ENCODE measurements at places on chromosomes 3 and 15.

DNA sequence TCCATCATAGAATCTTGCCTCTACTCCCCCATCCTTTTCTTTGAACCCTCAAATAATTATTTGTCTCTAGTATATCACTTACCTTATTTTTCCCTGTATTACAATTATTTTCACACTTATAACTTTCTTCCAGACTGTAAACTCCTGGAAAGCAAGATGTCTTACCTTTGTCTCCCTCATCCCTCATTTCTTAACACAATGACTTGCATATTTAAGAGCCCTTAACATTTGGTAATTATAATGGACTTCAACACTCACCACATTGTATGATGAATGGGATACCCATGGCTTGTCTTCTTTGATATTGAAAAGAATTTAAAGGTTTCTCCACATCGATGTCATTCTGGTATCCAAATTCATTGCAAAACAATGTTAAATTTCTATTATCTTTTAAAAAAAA lies 81.4 kb upstream of the GUCA1C start:
- no peak for DNase-seq

- DNase-seq: no peak
These were observed 437 bp downstream of the MKRN2OS start for GRCh38 chr3:12544652-12545472.

GRCh38 chr3:182041668-182042291 lies 330.1 kb downstream of the SOX2 start:
- no peak for DNase-seq

GRCh38 chr3:193885832-193886231 lies 250.1 kb upstream of the HES1 start:
- DNase-seq: no peak

DNA sequence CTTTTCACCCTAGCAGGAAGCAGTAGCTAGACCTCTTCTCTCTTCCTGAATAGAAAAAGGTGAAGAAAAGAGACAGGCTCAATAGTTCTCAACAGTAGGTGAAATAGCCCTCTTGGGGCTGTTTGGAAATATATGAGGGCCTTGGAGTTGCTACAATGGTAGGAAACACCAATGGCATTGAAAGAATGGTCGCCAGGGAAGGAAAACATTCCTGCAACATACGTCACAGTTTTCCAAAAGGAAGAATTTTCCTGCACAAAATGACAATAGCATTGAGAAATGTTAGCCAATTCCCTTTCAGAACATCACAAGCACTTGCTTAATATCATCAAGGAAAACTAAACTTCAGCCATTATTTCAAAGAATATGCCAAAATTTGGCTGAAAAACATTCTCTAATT lies 484.5 kb downstream of the IGSF11 start:
- DNase-seq: no peak

GRCh38 chr15:67340630-67341029 lies 86.0 kb downstream of the IQCH start:
- no peak for DNase-seq

GRCh38 chr3:184354121-184354728 lies 7.2 kb downstream of the CLCN2 start:
- no peak for DNase-seq

DNA sequence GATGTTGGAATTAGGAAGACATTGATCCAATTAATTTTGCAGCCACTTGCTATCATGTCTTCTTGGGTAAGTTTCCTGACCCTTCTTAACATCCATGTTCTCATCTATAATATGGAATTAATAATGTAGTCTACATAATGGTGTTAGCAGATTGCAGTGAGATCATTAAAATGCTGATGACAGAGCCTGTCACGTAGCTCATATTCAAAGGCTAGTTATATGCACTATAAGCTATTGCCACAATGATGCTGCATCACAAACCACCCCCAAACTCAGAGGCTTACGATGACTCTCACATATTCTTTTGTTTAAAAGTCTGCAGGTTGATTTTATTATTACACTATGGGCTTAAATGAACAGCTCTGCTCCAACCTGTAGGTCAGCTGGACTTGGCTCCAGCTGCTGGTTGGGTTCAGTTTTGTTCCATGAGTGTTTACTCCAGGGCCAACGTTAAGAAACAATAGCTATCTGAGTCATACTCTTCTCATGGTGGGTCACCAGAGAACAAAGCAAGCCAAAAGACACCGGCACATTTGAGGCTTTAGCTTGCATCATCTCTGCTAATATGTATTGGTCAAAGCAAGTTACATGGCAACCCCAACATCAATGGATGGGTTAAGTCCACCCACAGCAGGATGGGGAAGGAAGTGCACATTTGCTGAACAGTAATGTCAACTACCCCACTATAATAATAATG lies 250.0 kb upstream of the SLCO3A1 start:
- DNase-seq: no peak

DNA sequence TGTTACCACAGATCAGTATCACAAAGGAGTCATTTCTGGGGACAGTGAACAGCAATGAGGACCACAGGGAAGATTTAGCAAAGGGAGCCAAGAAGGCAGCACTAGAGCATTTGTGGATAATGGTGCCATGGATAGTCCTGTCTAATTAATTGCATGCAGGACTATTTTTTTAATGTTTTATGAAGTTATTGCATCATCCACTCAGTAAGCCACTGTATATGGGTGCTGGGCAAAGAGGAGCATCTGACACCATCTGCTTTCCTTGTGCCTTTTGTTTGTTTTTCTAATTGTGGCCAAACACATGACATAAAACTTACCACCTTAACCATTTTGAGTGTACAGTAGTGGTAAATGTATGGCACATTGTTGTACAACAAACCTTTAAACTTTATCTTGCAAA lies 301.1 kb upstream of the LRRFIP2 start:
- no peak for DNase-seq

GRCh38 chr3:36957862-36958686 lies 13.2 kb upstream of the TRANK1 start:
- DNase-seq: no peak

DNA sequence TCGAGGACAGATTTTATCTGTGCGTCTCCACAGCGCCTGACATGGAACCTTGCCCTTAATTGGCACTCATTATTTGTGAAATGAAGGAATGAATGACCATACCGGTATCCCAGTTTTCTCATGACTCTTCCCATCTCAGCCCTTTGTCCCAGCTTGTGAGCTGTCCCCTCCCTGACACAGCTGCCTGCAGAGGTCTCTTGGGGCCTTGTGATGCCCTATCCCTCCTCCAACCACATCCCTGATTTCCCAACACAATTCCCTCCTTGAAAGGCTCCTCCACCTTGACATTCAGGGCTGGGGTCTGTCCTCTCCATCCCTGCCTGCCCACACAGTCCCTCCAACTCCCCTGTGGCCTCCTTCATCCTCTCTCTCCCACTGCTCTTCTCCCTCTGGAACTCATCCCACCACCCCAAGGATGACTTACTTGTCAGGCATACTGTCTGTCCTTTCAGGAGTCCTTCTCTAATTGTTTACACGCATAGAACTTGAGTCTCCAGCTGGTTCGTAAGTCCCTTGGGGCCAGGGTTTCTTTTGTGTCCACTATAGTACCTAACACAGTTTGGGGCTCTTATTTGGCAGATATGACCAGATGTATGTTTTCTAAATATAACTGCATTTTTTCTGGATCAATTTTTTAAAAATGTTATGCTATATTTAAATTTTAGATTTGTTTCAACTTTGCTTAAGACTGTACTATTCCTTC lies 35.6 kb upstream of the FILIP1L start:
- no peak for DNase-seq

DNA sequence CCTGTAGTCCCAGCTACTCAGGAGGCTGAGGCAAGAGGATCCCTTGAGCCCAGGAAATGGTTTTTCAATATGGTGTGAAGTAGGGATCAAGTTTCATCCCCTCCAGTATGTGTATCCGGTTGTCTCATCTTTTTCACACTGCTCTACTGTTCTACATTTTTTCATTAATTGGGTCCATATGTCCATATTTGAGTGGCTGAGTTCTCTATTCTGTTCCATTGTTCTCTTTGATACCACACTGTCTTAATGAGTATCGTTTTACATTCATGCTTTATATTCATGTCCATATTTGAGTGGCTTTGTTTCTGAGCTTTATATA lies 81.6 kb upstream of the LRRFIP2 start:
- DNase-seq: no peak

DNA sequence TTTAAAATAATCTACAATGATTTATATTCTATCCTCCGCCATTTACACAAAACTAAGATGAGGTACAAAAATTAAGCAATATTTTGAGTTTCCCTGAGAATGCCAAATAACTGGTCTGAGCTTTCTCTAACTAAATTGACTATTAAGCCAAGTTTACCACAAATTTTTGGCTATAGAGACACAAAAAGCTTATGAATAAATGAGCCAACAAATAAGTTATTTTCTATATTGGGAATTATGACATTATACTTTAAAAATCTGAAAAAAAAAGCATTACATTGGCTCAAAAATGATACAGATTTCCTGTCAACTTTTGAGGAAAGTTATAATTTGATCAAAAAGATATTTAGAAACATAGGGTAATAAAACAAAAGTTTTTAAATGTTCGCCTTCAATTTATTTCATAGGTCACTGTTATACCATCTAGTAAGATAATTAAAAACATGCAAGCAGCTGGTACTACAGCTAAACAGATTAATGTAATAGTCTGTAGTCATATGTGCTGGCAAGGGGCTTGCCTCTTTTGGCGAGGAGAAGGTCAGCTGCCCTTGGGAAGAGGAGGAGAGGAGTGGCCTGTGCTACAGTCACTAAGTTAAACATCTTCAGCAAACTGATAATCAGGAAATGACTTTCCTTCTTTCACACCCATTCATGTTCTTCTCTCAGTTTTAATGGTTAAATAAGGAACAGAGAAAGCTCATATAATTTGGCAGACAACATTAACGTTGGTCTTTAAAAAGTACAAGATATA lies 318.5 kb downstream of the TBC1D5 start:
- no peak for DNase-seq

- no peak for DNase-seq
These were observed 112.8 kb upstream of the MEF2A start for GRCh38 chr15:99452728-99453636.

GRCh38 chr3:36496684-36497633 lies 116.7 kb downstream of the STAC start:
- DNase-seq: no peak

- no peak for DNase-seq
These were observed 20.4 kb upstream of the NFKBIZ start for GRCh38 chr3:101828691-101829436.

GRCh38 chr15:100831467-100831866 lies 48.2 kb upstream of the ALDH1A3 start:
- DNase-seq: no peak

GRCh38 chr15:31392761-31393401 lies 66.2 kb downstream of the KLF13 start:
- DNase-seq: no peak

- no peak for DNase-seq
These were observed 36.7 kb downstream of the HMCES start for GRCh38 chr3:129315223-129315997.

DNA sequence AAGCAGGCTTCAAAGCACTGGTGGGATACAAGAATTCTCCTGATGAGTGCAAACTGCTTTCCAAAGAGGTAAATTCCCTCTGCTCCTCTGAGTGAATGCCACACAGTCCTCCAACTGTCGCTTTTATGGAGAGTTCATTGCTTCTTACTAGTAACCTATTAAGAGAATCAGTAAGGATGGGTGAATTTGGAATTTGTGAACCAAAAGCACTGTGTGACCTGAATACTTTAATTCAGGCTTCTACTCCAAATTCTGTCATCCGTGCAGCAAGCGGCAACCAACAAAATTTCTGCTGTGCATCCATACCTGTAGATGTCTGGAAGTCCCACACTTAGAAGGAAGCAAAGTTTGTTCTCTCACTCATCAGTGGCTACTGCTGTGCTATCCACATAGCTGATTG lies 66.7 kb upstream of the SNRK start:
- DNase-seq: no peak

DNA sequence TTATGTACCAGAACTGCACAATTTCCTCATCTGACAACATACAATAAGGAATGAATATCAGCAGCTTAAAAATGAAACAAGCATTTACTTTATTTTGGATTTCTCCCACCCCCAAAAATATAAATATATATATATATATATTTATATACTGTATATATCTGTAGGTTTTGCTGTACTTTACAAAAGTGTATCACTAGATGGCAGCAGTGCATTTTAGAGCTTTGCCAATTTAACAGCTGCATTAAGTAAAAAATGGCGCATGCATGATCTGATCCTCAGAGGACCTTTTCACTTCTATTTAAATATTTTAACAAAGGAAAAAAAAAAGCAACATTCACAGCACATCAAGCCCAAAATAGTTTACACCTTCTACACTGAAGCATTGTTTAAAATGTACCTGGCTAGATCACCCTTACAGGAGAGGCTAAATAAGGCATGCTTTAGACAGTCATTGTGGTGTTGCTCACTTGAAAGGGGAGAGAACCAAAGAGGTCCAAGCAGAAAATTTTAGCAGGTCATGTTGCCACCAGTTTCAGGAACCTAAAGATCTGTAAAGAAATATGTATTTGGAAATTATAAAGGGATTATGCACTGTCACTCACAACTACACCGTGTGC lies 72.6 kb downstream of the NPTN start:
- DNase-seq: peak; percentile 27

- DNase-seq: no peak
These were observed 143.7 kb upstream of the KCNMB2 start for GRCh38 chr3:178392511-178392926.

GRCh38 chr3:188950832-188951489 lies 220.8 kb upstream of the TPRG1 start:
- no peak for DNase-seq

DNA sequence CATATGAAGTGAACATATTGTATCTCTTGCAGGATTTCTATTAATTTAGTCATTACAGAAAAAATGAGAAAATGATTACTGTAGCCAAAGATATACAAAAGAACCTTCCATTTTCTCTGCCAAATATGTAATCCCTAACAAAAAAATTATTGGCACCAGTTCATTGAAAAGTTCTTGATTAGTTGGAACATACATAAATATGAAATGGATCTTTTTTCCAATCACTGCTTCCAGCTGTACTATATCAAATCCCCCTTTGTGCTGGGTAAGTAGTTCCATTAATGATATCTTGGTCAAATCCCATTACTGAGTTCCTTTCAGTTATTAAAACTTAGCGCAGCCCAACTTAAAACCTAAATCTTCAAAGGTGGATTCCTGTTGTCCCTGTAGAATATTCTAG lies 263.8 kb downstream of the SLC9A9 start:
- no peak for DNase-seq

DNA sequence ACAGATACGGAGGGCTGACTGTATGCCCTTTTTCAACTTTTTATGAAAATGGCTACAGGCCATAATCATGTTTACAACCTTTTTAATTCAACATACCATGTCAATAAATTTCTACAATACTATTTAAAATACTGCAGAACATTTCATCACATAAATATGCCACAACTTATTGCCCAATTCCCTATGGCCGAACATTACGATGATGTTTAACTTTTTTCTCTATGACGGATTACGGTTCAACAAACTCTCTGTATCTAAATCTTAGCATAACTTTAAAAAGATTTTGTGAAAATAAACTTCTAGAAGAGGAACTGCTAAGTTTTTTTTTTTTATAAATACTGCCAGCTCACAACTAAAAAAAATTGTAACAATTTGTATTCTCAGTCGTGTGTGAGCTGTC lies 220.4 kb downstream of the OSBPL10 start:
- DNase-seq: no peak

Measured in NCI-H1092 (cell line).